ENCODE measurements at places on chromosomes 7 and 10.

DNA sequence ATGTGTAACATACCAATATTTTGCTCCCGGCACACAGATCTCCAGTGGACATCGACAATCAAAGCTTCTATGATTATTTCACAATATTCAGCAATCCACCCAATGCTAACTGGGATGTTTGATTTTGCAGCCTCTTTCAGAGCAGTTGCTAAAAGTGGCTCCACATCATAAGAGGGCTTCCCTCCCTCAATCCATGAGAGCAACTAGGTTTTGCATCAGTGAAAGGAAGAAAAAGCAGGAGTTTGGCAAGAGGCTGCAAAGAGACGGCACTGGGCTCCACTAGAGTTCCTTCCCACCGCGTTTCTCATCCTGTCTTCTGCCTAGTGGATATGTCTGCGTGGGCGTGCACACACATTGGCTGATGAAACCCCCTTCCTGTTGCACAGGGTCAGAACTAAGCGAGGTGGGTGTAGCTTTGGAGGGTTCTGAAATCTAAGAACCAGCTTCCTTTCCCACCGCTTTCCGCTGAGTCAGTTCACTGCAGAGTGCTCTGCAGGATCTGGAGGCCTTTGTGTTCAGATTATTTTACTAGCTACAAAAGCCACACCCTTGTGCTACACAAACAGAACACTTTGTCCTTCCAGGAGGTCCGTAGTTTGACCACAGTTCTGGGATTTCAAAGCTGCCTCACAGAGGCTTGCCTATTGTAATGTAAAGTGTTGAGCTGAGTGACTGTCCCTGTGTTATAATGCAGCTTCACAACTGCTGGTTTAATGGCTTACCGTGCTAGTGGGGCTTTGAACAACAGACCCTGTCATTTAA, 28.1 kb downstream of the ARL4A start:
- no peak for DNase-seq

DNA sequence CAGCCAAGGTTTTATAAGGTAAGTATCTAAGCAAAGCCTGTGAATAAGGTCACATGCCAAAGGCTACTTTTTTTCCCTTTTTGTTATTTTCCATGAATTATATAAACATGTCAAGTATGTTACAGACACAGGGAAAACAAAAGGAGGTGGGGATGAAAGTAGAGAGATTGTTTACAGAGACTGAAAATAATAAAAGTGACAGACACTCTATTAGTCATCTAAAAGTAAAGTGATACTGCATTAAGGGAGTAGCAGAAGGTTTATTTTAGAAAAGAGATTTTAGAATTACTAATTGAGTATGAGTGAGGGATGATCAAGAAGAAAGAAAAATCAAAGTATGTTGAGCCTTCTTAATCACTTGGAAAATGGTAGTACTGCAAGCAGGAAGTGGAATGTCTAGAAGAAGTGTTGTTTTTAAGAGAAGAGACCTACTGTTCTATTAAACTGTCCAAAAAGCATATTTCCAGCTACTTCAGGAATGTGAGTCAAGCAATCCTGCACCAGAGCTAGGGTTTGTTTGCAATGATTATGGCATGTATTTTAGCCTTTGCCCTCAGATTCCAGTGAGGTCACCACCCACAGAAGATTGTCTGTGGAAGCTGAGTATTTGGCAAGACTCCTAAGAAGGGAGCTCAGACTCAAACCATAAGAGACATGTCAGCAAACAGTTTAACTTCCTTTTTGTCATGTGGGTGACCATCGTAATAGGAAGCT, 177.9 kb upstream of the PLXDC2 start:
- no peak for DNase-seq

DNA sequence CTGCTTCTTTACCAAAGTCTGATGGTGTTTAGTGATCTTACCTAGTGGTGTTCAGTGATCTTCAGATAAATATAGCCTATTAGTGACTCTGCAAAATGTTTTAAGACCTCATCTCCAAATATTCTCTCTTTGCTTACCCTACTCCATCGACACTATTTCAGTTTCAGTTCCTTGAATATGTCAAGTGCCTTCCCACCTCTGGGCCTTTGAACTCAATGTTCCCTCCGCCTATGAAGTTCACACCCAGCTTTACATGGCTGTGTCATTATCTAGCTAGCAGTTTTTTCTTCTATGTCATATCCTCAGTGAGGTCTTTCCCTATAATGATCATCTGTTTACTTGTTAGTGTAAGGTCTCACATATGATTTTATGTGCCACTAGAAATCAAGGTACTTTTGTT, 322.6 kb downstream of the DGKB start:
- DNase-seq, result no peak

GRCh38 chr7:122686360-122686878, 12.5 kb downstream of the RNF133 start:
- no peak for DNase-seq

DNA sequence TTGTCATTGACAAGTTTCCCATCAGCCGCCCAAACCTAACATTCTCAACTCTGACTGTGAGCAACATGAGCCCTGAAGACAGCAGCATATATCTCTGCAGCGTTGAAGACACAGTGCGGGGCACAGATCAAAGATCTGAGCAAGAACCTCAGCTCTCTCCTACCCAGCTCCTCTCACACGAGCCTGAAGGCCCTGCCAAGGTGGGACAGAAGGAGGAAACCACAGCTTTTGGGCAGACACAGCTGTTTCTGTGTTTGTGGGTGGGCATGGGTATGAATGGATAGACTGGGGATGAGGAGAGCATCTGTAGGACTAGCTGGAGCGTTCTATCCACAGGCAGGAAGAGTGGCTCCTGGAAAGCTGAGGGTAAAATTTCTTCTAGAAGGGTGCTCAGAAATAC, 8.5 kb upstream of the PRSS1 start:
- no peak for DNase-seq

DNA sequence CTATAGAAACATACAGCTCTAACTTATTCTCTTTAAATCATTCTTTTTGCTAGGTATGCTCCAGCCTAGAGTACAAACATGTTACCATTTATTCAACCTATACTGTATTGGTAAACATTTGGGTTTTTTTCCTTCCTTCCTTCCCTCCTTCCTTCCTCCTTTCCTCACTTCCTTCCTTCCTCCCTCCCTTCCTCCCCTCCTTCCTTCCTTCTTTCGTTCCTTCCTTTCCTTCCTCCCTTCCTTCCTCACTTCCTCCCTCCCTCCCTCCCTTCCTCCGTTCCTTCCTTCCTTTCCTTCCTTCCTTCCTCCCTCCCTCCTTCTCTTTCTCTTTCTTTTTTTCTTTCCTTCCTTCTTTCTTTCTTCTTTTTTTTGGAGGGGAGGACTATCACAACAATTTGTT, 286.7 kb upstream of the PRKCQ start:
- DNase-seq, result no peak

- no peak for DNase-seq
Measured at GRCh38 chr7:16811551-16811950, 6.8 kb upstream of the AGR2 start.

GRCh38 chr10:88918191-88918905, 34.2 kb downstream of the ACTA2 start:
- no peak for DNase-seq

- no peak for DNase-seq
Measured at GRCh38 chr10:70906031-70906783, 17.8 kb upstream of the PCBD1 start.
